ENCODE measurements at places on chromosomes 16 and 17. TPM values are rescaled to one million over a fixed set of nuclear protein-coding genes. Genes with fewer than 3 reads are reported as not detected.

DNA sequence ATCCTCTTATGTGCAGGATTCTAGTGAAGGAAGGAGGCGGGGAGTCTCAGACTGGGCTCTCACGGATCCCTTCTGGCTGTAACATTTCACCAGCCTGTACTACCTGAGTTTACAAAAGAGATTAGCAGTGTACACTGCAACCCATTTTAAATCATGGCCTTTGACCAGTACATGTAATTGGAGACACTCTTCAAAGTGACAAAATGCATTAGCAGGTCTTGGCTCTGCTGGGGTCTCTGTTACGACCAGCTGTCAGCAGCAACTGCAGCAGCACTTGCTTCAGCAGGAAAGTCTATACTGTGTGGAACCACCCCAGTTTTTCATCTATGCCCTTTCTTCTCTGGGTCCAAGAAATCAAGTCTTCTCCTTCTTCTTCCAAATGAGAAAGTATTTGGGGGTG lies 322.8 kb upstream of the ASIC2 start:
- DNase-seq = no peak

GRCh38 chr16:71895679-71896365 lies 491 bp downstream of the IST1 start:
- DNase-seq = peak; percentile 38

DNA sequence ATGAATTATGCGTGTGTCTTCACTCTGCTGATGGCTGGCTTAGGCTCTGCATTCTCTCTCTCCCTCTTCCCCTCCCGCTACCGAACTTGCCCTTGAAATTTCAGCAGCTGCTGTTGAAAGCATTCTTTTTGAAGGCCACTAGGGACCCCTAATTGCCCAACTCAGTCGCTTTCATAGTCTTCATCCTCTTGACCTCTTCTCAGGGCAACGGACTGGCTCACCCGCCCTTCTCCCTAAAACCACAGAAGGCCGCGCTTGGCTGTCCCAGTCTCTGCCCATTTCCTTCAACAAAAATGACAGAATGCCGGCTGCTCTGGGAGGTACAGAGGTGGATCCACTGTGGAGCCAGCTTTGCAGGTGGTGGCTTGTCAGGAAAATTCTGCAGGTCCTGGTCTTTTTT lies 21.0 kb upstream of the FMNL1 start:
- no peak for DNase-seq

DNA sequence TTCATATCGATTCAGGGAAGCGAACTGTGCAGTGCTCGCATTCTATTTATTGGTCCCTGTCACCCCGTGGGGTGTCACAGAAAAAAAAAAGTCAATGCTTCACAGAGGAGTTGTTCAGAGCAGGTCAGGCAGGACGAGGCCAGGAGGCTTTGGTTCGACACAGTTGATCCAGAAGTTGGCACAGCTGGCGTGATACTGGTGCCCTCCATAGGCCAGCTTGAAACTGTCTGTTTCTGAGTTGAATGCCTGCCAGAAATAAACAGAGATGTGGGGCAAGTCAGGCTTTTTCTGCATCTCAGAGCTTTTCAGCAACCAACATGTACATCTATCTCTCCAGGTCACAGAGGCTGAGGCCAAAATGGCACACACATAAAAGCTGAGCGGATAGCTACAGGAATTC lies 29.1 kb downstream of the DUSP14 start:
- DNase-seq = no peak

GRCh38 chr17:81907219-81908145 lies 3.7 kb downstream of the PCYT2 start:
- no peak for DNase-seq

GRCh38 chr16:19127205-19127604 lies 13.4 kb downstream of the ITPRIPL2 start:
- DNase-seq = no peak

- no peak for DNase-seq
These were observed 436 bp upstream of the BRIP1 start for GRCh38 chr17:61863801-61864126.

IGF2BP1 gene
- 434 TPM for total RNA-seq

DNA sequence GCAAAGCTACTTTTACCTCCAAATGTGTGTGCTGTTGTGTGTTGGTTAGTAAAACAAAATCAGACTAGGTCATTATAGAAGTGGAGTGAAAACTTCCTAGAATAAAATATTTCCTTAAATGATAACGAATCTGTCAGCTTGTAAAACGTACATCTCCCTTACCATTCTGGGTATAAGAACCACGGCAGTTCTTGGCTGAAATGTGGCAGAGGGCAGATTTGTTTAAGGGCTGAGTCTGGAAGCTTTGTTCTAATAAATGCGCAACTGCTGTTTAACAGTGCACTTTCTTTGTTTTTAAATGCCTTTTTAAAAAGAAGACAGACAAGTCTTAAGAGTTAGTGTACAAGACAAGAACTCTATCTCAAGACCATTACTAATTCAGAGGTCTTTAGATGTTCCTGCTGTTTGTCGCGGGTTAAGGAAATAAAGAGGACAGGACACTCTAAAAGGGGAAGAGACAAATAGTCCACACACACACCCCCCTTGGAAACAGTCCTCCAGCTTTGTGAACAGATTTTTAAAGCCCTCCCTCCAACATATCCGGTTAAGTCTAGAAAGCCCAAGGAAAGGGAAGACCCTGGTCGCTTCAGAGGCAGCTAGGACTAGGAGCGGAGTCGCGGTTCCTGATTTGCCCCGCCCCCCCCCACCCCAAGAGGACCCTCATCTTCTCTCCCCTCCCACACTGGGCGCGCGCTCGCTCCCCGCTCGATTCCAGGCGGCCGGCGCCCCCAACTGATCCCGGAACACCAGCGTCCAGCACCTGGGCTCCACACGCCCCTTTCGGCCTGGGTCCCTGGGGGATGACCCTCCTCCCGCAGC lies 658 bp downstream of the SYNRG start:
- DNase-seq = peak; percentile 69

DNA sequence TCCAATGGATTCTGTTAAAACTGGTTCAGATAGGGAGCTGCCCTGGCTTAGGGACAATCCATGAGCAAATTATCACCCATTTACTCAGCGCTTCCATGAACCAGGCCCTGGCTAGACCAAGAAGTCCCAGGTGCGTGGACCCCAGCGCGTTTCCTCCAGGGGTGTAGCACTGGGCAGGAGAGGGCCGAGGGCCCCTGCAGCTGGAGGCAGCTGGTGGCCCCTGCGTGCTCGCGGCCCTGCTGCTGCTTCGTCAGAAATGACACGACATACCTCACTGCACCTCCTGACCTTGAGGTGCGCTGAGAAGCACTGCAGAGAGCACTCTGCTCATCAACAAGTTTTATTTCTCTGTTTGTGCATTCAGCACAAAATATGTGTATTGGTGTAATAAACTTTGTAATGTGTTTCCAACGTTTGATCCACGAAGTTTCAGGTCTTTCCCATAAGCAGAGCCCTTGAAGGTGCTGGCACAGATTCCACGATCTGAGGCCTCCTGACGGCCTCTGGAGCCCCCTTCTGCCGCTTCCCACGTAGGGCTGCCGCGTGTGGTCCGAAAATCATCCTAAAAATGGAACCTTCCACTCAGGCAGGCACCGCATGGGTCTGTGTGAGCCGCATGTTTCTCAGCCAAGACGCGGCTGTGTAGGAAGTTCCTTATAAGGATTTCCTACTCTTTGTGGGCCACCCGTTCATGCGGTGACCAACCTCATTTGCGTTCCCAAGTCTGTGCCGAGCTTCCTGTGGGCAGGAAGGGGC lies 50.8 kb upstream of the ZCCHC14 start:
- DNase-seq = no peak

ABI3 gene
- 1.5 TPM for total RNA-seq

- no peak for DNase-seq
These were observed 41.0 kb downstream of the HS3ST3B1 start for GRCh38 chr17:14341866-14342265.

DNA sequence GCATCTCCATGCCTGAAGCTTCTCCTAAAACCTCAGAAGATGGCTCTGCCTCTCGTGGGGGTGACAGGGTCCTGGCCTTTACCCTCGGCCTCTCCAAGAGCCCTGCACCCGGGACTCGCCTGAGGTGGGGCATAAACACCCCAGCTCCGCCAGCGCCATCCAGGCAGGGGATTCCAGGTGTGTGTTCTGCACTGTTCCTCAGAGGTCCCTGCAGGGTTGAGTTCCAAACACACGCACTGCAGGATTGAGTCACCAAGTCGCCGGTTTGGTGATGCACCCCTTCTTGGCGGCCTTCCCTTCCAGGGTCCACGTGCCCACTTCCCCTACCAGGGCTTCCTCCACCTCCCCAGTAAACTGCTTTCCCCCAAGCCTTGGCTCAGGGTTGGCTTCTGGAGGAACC lies 40.0 kb upstream of the RBFOX3 start:
- no peak for DNase-seq

RAP1GAP2 gene
- total RNA-seq = 64.5 TPM

GRCh38 chr17:18323507-18324139 lies 8.5 kb downstream of the SMCR8 start:
- no peak for DNase-seq

PRCD gene
- 4.5 TPM for total RNA-seq

SLC16A5 gene
- 32.4 TPM for total RNA-seq

CCL1 gene
- total RNA-seq = not detected

DNAAF1 gene
- 0.62 TPM for total RNA-seq

CCNF gene
- 65.7 TPM for total RNA-seq

CCL8 gene
- not detected for total RNA-seq

KRTAP1-1 gene
- not detected for total RNA-seq

- no peak for DNase-seq
These were observed 33.6 kb upstream of the ANKFY1 start for GRCh38 chr17:4297351-4297750.

DNA sequence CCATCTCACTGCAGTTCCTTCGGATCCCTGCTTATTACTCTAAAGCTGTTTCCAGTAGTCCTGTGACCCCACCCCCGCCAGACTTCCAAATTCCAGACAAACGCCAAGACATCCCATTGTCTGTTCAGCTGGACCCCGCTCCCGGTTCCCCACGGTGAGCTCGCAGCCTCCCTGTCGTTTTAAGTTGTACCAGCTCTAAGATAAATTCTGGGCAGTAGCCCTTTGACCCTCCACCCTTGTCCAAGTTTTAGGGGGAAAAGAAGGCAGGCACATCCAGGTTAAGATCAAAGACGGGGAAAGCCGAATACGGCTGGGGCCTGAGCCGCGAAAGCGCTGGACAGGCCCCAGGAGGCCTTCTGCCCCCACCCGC lies 589 bp downstream of the ARL6IP1 start:
- DNase-seq = no peak

HBA2 gene
- total RNA-seq = 2.4 TPM

- no peak for DNase-seq
These were observed 7.5 kb upstream of the SLC6A4 start for GRCh38 chr17:30243002-30243401.

HNF1B gene
- total RNA-seq = 0.26 TPM

GRCh38 chr17:56648806-56649205 lies 55.3 kb downstream of the NOG start:
- no peak for DNase-seq
